ENCODE measurements at places on chromosomes 12 and 14. TPM values are rescaled to one million over a fixed set of nuclear protein-coding genes. Genes with fewer than 3 reads are reported as not detected.
A peak's percentile ranks its signal among the peaks of the same experiment; 100 is the strongest.

Gene KRT75
- not detected for polyA plus RNA-seq

Gene KRT72
- polyA plus RNA-seq, result 0.13 TPM

Gene MGP
- not detected for polyA plus RNA-seq

Gene GALNT4
- polyA plus RNA-seq, result 8.1 TPM

Gene ST8SIA1
- 1.2 TPM for polyA plus RNA-seq

Gene PWP1
- polyA plus RNA-seq, result 72.5 TPM

Gene SLC22A17
- 3.2 TPM for polyA plus RNA-seq

- no peaks in the 10 kb centered on the region for H3K27me3 ChIP-seq
- no peaks in the 10 kb centered on the region for H3K36me3 ChIP-seq
- DNase-seq, result no peak
- H3K27ac ChIP-seq, result no peak overlapping the region
Measured at GRCh38 chr14:78586681-78587080, 416.5 kb downstream of the NRXN3 start.

- no peak overlapping the region for H3K4me3 ChIP-seq
- no peak for DNase-seq
- H3K27me3 ChIP-seq, result no peaks in the 10 kb centered on the region
- no peak overlapping the region for H3K27ac ChIP-seq
Measured at GRCh38 chr12:130504110-130504839, 166.6 kb downstream of the PIWIL1 start.

DNA sequence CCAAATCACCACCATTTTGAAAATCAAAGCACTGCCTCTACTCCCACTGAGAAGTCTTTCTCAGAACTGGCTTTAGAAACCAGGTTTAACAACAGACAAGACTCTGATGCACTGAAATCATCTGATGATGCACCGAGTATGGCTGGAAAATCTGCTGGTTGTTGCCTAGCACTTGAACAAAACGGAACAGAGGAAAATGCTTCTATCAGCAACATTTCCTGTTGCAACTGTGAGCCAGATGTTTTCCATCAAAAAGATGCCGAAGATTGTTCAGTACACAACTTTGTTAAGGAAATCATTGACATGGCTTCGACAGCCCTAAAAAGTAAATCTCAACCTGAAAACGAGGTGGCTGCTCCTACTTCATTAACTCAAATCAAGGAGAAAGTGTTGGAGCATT, 115.0 kb upstream of the NPAS3 start:
- no peaks in the 10 kb centered on the region for H3K36me3 ChIP-seq
- no peaks in the 10 kb centered on the region for H3K4me1 ChIP-seq
- no peak overlapping the region for H3K27ac ChIP-seq
- H3K4me3 ChIP-seq, result no peak overlapping the region
- no peaks in the 10 kb centered on the region for H3K27me3 ChIP-seq

DNA sequence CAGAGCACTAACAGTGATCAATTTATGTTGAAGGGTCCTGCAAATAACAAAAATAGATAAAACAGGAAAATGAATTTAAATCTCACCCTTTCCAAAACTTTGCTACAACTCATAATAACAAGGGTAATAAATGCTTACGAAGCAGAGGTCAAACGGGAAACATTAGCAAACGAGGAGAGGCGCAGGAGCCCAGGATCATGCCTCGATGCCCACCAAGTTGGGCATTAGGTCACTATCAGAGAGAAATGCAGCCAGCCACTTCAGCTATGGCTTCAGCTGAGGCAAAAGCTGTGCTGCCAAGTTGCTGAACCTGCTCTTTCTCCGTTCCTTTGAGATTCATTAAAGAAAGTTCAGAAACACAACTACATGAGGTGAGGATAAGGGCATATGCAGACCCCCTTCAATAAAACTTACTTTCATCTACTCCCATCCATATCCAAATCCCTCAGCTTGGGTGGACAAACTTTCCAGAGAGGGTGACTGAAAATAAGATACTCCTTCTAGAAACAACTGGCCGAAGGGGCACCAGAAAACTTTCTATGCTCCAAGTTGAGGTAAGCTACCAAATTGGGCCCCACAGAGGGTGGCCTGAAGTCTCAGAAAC, 7.9 kb downstream of the NKX2-1 start:
- H3K4me3 ChIP-seq, result no peak overlapping the region
- no peaks in the 10 kb centered on the region for H3K36me3 ChIP-seq
- H3K27ac ChIP-seq, result no peak overlapping the region
- no peak for DNase-seq
- no peaks in the 10 kb centered on the region for H3K4me1 ChIP-seq

DNA sequence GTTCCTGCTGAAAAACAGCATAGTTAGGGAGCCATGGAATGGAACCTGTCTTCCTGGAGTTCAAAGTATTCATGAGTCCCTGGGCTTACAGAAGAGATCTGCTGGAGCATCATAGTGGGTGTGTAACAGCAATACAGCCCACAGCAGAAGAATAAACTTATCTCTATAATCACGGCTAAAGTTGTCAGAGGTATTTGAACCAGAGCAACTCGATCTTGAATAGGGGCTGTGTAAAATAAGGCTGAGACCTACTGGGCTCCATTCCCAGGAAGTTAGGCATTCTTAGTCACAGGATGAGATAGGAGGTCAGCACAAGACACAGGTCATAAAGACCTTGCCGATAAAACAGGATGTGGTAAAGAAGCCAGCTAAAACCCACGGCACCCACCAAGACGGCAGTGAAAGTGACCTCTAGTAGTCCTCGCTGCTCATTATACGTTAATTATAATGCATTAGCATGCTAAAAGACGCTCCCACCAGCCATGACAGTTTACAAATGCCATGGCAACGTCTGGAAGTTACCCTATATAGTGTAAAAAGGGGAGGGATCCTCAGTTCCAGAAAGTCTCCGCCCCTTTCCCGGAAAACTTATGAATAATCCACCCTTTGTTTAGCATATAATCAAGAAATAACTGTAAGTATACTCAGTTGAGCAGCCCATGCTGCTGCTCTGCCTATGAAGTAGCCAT, 223.4 kb downstream of the PCNX1 start:
- no peaks in the 10 kb centered on the region for H3K27me3 ChIP-seq
- no peak overlapping the region for H3K27ac ChIP-seq
- H3K4me3 ChIP-seq, result no peak overlapping the region
- DNase-seq, result no peak
- H3K4me1 ChIP-seq, result peaks cover 3% of the 10 kb centered on the region
- H3K36me3 ChIP-seq, result no peaks in the 10 kb centered on the region

GRCh38 chr14:68094158-68094557, 274.6 kb downstream of the RAD51B start:
- H3K27ac ChIP-seq, result no peak overlapping the region
- H3K27me3 ChIP-seq, result no peaks in the 10 kb centered on the region
- no peaks in the 10 kb centered on the region for H3K36me3 ChIP-seq
- H3K4me1 ChIP-seq, result no peaks in the 10 kb centered on the region
- no peak for DNase-seq
- no peak overlapping the region for H3K4me3 ChIP-seq

DNA sequence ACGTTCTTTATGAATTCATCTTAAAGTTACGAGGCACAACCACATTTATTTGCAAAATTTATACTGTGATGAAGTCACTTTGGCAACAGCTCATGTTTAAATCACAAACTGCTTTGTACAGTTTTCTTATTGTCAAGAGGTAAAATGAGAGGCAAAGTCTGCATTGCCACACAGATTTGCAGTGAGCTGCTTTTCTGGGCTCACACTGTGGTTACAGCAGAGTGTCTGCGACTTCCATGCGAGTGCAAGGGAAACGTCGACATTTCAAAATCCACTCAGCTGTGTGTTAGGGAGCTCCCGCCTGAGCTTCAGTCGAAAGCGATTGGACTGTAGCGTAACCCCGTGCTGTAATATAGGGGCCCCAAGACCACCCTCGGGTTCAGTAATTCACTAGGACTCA, 13.0 kb downstream of the MTA1 start:
- H3K27ac ChIP-seq, result no peak overlapping the region
- H3K36me3 ChIP-seq, result no peaks in the 10 kb centered on the region
- no peak for DNase-seq
- H3K4me3 ChIP-seq, result no peak overlapping the region

DNA sequence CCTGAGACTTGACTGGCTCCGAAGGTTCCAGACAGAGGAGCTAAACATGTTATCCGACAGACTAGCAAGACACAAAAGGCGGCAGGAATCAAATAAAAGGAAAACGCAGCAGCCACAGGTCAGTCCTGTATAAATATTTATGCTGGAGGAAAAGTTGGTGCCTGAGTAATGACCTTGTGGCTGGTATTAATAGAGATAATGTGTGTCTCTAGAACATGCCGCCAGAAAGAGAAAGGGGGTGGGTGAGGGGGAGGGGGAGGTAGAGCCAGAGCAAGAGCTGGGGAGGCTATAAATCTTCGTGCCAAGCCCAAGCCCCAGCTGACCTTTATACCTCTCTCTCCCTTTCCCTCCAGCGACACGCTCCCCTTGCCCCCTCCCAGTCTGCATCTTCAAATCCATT, 590.4 kb downstream of the MED13L start:
- no peaks in the 10 kb centered on the region for H3K4me1 ChIP-seq
- DNase-seq, result no peak
- no peak overlapping the region for H3K27ac ChIP-seq
- no peaks in the 10 kb centered on the region for H3K36me3 ChIP-seq

- DNase-seq, result peak; percentile 38
- H3K27me3 ChIP-seq, result peaks cover 8% of the 10 kb centered on the region
- H3K4me3 ChIP-seq, result no peak overlapping the region
- H3K4me1 ChIP-seq, result no peaks in the 10 kb centered on the region
- H3K36me3 ChIP-seq, result no peaks in the 10 kb centered on the region
- no peak overlapping the region for H3K27ac ChIP-seq
Measured at GRCh38 chr14:71855399-71856036, 76.7 kb upstream of the RGS6 start.

DNA sequence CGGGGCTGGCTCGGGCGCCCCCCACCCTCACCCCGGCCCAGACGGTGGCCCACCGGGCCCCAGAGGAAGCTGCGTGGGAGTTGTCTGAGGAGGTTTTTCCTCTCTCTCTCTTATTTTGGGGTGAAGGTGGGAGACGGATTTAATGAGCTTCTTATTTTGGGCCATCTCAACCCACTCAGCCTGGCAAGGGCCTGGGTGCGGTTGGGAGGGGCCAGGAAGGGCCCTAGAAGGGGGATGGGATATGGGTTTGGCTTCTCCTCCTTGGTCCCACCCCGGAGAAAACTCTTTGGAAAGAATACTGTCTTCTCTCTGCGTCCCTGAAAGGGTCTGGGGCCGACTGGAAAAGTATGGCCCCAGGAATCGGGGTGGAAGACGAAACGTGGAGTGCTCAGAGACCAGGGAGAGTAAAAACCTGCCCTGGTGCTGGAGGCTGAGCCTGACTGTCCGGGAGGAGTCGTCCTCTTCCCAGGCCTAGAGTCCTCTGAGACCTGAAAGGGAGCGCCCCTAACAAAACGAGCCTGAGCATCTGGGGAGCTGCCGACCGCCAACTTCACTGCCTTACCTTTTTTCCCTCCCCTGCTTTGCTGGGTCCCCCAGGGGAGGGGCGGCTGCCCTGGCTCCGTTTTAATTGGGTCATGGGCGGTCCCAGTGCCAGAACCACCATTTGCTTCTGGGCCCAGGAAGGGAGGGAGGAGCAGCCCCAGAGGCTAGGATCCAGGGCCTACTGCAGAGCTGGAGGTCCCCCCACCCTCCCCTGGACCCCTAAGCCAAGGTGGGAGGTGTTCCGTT, 1.6 kb downstream of the MMP14 start:
- H3K27me3 ChIP-seq, result no peaks in the 10 kb centered on the region
- DNase-seq, result no peak
- no peak overlapping the region for H3K4me3 ChIP-seq
- no peak overlapping the region for H3K27ac ChIP-seq
- peaks cover 13% of the 10 kb centered on the region for H3K36me3 ChIP-seq

Data from CD4-positive, CD25-positive, alpha-beta regulatory T cell (primary cell).